CD4-positive, alpha-beta T cell treated with Interleukin-12 subunit alpha and Interleukin-12 subunit beta, for 1 hour (primary cell): ENCODE measurements at places on chromosomes 11 and 22.

GRCh38 chr11:124536520-124536919 lies 6.9 kb downstream of the OR8B12 start:
- DNase-seq, result no peak

DNA sequence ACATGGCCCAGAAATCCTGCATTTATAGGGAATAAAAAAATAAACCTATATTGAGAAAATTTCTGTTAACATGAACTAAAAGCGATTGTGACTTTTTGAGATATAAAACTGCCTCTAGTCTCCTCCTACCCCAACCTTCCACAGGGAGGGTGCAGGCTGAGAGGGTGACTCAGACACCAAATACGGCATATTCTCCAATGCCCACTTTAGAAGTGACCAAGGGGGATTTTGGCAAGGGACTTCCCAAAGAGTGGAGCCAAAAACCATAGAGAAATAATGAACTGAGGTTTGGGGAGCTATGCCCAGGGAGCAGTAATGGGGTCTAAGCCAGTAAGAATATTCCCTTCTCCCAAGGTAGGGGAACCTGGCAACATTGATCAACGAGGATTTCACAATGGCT lies 124.9 kb upstream of the ZC3H12C start:
- no peak for DNase-seq

- DNase-seq, result no peak
These were observed 5.4 kb downstream of the PTPMT1 start for GRCh38 chr11:47570651-47571356.

DNA sequence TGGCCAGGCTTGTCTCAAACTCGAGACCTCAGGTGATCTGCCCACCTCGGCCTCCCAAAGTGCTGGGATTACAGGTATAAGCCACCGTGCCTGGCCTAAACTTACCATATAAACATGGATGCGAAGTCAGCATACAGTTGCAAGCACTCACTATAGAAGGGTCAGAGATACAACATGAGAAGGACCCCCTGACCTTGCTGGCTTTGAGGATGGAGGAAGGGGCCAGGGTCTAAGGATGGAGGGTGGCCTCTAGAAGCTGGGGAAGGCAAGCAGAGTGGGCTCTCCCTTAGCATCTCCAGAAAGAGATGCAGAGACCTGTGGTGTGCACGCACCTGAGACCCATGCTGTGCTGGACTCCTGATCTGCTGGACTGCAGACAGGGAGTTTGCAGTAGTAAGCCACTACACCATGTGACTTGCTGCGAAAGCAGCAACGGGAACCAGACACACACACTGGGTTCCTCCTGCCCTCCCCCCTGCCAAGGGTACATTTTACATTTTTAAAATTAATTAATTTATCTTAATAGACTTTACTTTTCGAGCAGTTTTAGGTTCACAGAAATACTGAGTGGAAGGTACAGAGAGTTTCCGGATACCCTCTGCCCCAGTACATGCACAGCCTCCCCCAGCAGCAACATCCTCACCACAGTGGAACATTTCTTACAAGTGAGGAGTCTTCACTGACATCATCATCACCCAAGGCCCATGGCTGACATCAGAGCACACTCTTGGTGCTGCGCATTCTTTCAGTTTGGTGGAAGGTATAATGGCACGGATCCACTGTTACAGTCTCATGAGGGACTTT lies 170.1 kb upstream of the B3GAT1 start:
- DNase-seq, result no peak

- DNase-seq, result no peak
These were observed 8.5 kb downstream of the SIDT2 start for GRCh38 chr11:117187007-117187406.

DNA sequence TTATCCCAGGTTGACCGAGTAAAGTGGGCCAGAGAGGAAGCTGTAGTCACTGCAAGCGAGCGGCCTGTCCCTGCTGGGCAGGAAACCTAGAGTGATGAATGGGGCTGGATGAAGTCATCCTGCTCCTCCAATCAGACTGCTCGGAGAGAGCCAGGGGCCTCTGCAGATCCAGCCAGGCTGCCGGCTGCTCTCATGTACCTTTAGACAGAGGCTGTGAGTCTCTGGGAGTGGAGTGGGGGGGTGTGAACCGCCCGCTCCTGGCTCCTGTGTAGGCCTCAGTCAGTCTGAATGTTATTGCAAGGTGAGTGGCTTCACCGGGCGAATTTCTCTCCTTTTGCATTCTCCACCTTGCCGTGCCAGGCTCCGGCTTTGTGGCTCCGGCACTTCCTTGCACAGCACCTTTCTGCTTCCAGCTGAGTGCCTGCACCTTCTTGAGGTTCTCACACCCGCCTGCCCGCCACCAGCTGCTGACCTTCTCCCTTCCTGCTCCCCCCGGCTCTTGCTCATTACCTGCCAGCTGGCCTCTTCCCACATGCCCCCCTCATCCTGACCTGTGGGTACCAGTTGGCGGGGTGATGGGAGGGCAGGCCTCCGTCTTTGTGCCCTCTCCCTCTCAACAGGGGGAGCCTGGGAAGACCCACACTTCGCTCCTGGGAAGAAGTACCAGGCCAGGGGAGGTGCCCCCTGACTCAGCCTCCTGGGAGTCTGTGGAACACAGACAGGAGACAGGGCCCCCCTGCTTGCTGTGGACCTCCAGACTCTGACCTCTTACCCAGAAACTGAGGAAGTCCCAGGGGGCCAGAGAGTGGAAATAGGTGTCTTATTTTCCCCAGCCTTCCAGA lies 79.9 kb downstream of the GRAMD1B start:
- DNase-seq, result no peak

DNA sequence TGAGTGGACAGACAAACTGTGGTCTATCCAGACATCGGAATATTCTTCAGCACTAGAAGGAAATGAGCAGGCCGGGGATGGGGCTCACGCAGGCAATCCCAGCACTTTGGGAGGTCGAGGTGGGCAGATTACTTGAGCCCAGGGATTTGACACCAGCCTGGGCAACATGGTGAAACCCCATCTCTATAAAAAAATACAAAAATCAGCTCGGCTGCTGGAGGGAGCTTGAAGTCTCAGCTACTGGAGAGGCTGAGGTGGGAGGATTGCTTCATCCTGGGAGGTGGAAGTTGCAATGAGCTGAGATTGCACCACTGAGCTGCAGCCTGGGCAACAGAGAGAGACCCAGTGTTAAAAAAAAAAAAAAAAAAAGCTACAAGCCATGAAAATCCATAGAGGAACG lies 8.0 kb upstream of the CTSD start:
- no peak for DNase-seq

DNA sequence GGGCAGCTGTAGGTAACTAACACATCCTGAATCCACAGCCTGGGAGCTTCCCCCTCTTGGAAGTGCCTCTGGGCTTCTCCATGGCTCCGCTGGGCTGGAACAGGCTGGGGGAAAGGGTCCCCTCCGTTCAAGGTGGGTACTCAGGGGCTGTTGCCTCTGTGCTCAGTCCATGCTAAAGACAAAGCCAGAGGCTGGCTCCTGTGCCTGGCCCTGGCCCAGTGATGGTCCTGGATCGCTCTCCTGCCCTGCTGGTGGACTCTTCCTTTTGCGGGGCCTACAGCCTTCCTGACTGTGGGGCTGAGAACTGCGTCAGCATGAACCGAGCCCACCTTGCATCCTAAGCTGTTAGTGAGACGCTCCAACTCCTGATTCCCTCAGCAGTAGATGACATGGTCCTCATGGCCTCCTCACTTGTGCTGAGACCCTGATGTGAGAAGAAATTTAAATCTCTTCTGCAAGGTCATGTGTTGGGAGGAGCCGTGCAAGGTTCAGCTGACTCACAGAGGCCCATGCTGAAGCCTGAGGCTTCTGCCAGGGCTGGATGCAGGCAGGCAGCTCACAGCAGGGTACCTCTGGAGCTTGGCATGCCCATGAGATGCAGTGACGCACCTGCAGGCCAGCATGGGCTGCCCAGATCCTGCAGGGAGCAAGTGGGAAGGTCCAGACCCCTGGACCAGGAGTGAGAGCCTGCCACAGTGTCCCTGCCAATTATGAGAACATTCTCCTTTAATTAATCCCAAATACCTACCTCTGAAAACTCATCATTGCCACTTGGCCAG lies 1285.5 kb downstream of the TBC1D22A start:
- no peak for DNase-seq

DNA sequence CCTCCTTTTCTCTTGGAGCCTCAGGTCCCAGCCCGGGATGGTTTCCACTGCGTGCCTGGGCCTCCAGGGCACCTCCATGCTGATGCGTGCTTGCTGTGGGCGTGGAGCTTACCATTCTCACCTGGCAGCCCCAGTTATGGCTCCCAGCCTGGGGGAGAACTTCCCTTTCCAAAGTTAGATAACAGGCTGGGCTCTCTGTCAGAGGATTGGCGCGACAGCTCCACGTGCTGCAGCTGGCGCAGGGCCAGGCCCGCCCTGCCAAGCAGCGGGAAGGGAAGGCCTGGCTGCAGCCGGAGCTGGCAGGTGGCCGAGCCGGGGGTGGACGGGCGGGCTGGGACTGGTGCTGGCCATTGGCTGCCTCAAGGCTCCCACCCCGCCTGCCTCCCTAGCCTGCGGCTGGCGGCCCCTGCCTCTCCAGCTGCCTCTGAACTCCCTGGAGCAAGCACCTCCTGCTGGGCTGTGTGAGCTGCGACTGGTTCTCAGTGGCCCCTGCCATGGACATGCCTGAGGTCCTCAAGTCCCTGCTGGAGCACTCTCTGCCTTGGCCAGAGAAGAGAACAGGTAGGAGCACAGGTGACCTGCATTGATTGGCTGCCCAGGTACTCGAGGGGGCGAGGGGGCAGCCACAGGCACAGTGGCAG lies 14.6 kb upstream of the TEF start:
- DNase-seq, result no peak

DNA sequence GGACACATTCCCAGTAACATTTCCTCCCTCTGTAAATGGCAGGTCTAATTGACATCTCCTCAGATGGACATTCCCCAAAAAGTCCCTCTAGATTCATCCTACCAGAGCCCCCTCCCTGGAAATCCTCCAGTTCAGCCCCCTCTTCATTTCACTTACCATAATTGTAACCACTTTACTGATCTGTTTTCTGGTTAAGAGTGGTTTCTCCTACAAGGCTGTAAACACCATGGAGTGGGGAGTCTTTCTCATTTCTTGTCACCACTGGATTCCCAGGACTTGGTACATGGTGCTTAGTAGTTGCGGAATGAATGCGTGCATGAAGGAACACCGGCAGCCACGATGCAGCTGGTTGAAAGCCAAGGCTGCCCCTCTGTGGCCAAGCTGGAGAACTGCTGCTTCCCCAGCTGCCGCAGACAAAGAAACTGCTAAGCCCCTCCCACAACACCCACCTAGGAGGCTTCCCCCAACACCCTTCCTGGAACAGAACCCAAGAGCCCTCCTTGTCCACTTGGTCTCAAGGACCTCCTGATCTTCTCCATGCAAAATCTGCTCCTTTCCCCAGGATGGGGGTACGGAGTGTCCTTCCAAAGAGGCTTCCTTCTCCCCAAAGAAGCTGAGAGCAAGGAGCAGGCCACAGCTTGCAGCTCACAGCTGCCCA lies 18.6 kb upstream of the SCARF2 start:
- peak; percentile 83 for DNase-seq

DNA sequence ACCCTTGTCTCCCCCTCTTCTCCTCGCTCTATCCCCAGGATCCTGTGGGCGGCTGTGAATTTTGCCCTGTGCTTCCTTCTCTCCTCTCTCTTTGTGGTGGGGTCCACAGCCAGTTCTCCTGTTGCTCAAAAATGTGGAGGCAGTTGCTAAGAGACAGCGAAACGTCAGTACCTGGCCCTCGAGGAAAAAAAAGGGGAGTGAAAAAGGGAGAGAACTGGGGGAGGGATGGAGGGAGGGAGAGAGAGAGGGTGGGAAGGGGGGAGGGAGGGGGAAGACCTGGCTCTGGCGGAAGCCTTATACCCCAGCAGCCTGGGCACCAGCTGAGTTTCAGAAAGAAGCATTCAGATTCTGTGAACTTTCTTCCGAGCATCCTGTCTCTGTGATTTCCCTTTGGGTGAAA lies 2.1 kb upstream of the LRRC55 start:
- no peak for DNase-seq

DNA sequence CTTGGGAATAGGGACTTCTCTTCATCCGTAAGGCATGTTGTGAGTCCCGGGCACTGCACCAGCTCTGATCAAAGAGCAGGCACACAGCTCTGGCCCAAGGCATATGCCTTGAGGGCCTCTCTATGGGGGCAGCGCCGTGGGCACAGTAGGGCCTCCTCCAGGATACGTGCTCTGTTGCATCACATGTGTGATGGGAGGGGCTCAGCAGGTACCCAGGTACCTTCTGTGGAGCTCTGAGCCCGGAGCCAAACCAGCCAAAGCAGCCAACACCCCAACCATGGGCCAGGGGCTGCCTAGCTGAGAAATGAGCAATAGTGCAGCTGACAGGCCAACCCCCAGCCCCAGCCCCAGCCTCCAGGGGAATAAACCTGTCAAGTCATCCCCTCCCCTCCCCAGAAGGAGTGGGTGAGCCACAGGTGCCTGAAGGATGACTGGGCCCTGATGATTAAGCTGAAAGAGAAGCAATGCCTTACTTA lies 79.7 kb upstream of the SHISAL1 start:
- DNase-seq, result no peak

DNA sequence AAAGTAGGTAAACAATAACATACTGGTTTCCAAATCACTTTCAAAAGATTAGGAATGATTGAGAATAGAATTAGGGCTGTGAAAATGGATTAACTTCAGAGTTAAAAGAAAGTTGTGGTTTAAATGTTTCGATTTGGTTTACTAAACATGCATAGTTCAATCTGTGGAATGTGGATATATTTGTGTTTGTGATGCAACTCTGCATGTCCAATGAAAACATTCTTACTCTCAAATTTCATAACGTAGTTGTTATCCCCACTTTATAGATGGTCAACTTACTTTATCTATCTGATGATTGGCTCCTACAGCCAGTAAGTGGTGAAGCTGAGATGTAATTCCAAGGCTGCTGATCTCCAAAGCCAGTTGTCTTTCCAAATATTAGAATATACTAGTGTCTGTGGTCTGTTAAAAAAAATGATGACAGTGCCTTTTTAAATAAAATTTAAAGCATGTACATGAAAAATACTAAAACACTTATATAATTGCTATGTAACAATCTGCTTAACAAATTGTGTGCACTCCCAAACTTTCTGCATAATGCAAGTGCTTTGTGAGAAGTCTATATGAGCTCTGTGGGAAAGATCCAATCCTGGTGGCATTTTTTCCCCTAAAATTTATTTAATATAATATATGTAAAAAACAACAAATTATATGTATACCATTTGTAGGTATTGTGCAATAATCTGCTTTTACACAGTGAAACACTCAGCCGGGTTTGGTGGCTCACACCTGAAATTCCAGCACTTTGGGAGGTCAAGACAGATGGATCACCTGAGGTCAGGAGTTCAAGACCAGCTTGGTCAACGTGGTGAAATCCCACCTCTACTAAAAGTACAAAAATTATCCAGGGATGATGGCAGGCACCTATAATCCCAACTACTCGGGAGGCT lies 9.7 kb upstream of the SIK3 start:
- no peak for DNase-seq
